SW 1271 (cell line): ENCODE measurements at places on chromosomes 3 and 15.

- no peak for DNase-seq
Observed at GRCh38 chr3:100149130-100149529, 34.8 kb upstream of the FILIP1L start.

GRCh38 chr3:71389191-71389590 lies 194.3 kb downstream of the FOXP1 start:
- no peak for DNase-seq

GRCh38 chr3:58307639-58308215 lies 1.4 kb downstream of the HTD2 start:
- peak; percentile 5 for DNase-seq

DNA sequence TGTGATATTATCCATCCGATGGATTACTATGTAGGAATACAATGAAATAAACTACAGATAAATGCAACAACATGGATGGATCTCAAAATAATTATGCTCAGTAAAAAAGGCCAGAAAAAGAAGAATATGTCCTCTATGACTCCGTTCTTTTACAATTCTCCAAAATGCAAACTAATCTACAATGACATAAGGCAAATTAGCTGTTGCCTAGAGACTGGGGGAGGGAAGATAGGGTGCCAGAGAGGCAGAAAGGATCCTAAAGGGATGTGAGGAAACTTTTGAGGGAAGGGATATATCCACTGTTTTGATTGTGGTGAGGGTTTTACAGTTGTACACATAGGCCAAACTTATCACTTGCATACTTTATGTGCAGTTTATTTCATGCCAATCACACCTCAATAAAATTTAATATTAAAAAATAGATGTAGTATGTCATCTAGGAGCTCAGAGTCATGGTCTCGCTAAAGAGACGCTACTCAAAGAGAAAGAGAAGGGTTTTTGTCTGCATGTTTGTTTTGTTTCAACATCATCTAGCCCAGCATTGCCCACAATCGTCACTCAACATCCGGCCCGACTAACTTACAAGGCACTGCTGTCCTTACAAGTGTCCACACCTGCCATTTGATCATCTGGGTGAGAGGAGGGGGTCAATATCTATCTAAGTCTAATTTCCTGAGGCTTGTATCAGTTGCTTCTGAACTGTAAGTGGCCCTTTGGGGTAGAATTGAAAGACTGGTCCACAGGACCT lies 29.5 kb downstream of the HES1 start:
- no peak for DNase-seq

- DNase-seq: no peak
Observed at GRCh38 chr3:136734382-136735070, 17.7 kb downstream of the STAG1 start.

DNA sequence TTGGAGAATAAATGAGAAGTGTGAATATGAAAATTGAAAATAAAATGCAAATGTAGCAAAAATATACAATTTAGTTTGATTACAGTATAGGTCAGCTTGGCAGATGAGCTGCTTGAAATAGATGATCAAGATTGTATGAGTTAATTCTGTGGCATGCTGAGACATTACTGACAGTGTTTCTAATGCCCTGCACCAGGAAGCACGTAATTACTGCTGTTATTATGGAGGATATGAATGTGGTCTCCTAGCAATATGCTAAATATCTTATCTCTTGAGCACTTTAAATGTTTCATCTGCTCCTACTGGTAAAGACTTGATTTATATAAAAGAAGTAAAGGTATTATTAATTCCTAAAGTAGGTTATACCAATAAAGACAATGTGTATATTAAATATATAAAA lies 1015.5 kb downstream of the PLOD2 start:
- no peak for DNase-seq

DNA sequence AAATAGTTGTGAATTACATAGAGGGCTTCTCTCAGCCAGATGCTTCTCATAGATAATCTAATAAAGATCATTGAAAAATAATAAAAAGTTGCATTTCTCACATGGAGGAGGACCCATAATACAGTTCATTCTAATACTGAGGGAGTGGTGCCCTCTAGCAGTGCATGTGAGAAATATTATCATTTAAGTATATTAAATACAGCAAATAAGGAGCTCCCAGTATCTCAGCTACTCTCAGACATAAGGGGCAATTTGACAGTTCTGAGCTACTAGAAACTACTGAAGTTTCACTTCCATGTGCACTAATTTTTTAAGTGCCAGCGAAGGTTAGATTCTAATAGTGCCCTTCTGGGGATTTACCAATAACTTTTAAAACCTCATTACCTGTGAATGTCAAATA lies 188.3 kb downstream of the IL5RA start:
- no peak for DNase-seq

DNA sequence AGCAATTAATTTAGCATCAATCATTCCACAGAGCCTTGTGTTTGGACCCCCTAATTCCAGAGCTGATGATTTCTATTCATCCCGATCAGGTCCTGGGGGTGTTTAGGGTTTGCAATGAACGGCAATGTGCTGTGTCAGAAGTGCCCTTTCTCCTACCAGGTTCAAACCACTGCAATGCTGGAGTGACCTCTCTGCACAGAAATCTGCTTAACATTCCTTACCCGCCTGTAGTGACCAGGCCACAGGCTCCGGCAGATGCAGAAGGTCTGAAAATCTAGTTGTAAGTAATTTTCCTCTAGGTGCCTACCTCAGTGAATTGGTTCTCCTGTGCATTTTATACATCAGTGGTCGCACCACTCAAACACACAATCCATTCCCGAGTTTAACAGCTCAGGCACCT lies 725.3 kb upstream of the CFAP20DC start:
- no peak for DNase-seq

- no peak for DNase-seq
Observed at GRCh38 chr3:30042916-30043555, 563.4 kb upstream of the TGFBR2 start.

DNA sequence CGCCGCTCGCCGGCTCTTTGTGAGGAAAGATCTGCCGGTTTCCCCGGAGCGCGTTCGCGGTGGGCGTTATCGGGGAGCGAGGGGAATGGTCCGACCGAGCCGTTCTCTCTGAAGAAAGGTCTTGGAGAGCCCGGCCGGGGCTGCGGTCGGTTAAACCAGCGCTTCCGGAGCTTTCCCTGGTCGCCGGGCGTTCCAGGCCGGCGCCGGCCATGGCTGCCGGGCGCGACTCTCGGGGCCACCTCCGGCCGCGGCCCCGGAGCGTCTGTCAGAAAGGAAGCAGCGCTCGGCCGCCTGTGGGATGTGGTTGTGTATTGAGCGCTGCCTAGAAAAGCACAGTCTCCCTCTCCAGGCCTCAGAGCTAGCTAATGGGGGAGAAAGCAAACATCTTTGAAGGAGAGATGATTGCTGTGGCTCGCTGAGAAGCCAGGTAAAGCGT lies 731 bp downstream of the FYTTD1 start:
- no peak for DNase-seq

DNA sequence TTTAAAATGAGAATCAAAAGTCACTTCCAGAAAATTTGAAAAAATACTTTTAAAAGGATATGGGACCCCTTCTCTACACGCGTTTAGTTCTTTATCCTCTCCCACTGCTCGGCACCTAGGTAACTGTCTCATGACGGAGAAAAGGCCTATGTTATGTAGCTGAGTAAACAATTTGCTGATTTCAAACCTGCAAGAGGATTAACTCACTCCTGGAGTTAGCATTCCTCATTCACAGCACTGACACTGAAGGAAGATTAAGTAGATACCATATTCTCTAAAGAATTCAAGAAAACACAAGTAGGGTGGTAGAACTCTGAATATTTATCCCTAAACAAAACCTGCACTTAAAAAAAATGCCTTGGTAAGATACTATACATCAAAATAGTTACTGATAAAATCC lies 30.2 kb upstream of the PYGO1 start:
- no peak for DNase-seq

- DNase-seq: no peak
Observed at GRCh38 chr3:107401301-107401700, 24.1 kb downstream of the CCDC54 start.

GRCh38 chr3:3589715-3590130 lies 209.5 kb upstream of the LRRN1 start:
- no peak for DNase-seq

DNA sequence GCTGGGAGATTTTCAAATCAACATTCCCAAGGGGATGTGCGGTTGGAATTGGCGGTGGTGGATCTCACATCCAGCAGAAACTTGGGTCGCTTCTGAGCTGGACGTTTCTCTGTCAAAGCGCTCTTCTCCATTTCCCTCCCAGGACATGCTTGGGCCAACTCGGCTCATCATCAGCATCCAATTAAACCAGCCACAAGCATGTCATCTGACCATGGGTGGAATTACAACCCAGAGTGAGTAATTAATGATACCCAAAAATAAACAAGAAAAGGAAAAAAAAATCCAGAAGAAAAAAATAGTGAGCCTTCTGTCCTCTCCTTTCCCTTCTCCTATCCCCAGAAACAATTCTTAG lies 111.2 kb downstream of the XXYLT1 start:
- no peak for DNase-seq

GRCh38 chr15:98648654-98649471 lies 524 bp downstream of the IGF1R start:
- DNase-seq: no peak

- DNase-seq: no peak
Observed at GRCh38 chr3:117793622-117794265, 1084.2 kb downstream of the TUSC7 start.

DNA sequence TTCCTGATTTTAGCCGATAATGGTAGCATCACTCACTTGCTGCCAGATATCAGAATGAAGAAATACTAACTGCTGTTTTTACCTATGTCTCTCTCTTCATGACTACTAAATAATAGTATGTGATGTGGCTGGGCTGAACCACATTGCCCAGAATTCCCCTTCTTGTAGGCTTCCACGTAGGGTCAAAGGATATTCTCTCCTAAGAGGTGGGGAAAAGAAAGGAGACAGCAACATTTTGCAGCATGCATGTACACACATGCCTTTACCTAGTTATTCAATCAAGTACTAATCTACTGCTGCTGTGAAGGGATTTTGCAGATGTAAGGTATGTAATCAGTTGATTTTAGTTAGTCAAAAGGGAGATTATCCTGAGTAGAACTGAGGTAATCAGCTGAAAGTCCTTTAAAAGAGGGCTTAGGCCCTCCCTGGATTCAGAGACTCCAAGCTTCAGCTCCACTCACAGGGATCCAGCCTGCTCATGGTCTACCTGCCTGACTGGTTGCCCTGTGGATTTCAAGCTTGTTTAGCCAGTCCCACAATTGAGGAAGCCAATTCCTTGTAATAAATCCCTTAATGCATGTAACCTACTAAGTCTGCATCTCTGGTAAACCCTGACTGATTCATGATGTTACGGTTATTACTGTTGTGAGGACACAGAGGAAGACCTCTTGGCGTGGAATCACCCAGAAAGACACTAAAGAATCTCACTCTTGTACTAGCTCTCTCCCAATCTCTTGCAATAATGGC lies 20.4 kb downstream of the PLD1 start:
- no peak for DNase-seq

DNA sequence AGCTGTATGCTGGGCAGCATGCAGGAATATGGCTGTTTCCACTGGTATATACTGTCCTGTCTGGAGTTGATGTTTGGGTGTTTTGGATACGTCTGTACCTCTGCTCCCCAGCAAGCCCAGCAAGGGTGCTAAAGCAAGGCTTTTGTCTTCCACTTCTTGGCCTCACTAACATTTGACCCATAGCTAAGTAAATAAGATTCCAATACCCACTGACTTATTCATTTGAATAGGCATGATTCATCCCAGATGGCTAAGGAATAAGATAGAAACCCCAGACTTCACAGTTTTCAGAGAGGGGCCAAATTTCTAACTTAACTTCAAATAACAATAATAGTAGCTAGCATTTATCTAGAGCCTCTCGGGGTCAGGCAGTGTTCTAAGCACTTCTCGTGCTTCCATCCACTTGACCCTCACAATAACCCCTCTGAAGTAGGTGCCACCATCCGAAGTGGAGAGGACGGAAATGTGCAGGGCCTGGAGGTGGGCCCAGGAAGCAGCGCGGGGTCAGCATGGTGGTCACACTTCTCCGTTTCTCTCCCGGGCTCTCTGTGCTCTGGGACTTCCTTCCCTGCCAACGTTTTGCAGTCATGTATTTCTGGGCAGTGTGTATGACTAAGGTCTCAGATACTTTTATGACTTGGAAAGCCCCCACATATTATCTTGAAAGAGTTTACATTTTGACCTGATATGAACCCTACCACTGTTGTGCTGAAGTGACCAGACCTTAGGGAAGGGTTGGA lies 39.3 kb downstream of the LRRK1 start:
- no peak for DNase-seq

DNA sequence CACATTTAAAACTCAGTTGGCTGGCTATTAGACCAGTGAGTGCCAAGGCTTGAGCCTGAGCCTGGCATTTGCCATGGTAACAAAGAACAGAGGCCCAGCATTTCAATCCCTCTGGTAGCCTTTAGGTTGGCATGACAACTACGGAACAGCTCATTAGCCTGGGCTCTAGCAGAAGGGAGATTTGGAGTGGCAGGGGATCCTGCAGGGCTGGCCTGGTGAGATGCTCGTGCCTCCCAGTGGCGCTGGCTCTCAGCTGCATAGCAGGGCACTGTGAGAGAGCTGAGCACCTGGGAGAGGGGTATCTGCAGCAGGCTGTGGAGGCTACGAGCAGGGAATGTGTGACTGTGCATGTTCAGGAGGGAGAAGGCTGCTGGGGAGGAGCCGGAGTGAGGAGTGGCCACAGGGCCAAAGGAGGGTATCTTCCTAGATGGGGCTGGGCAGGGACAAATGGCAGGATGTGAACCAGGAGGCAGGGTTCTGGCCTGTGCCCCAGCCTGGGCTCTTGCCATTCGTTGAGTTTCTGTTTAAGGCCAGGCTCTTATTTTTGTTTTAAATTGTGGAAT lies 5.6 kb upstream of the ABTB1 start:
- DNase-seq: no peak

GRCh38 chr3:177694316-177694715 lies 497.0 kb upstream of the TBL1XR1 start:
- DNase-seq: no peak

GRCh38 chr3:157544501-157545130 lies 41.4 kb upstream of the VEPH1 start:
- DNase-seq: no peak

DNA sequence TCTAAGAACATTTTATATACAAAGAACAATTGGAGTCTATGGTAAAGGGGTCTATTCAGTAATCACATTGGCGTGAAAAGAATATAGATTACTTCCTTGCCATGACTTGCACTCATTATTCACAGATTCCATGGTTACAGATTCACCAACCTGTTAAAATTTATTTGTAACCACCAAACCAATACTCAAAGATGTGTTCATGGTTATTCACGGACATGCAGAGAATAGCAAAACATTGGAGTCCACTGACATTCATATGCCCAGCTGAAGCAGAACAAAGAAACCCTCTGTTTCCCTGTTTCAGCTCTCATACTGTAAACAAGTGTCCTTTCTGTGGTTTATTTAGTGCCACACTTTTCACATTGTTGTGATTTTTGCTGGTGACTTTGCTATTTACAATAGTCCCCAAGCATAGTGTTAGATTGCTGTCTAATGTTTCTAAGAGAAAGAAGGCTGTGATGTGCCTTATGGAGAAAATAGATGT lies 185.8 kb upstream of the TTC14 start:
- no peak for DNase-seq

DNA sequence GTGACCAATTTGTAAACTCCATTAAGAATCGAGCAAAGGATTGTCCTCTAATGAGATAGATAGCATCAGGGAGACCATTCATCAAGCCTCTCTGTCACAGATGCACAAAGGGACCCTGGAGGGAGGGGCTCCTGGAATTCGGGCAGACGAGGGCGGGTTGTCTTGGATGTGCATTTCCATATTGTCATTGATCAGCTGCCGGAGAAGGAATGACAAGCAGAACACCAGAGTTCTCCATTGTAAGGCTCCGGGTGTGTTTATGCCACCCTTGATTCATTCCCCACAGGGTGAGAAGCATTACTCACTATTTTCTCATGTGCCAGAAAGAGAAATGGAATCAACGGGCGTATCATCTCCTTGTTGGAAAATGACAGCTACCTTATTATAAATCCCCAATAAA lies 167.5 kb downstream of the EBLN2 start:
- no peak for DNase-seq
